ENCODE measurements at places on chromosomes 7 and 10.
A peak's percentile ranks its signal among the peaks of the same experiment; 100 is the strongest.

GRCh38 chr7:50757703-50758390, 24.8 kb downstream of the GRB10 start:
- DNase-seq = no peak

GRCh38 chr7:50397320-50397970, 52.7 kb downstream of the FIGNL1 start:
- DNase-seq = peak; percentile 63

GRCh38 chr10:80996615-80997193, 459.0 kb downstream of the SH2D4B start:
- no peak for DNase-seq

DNA sequence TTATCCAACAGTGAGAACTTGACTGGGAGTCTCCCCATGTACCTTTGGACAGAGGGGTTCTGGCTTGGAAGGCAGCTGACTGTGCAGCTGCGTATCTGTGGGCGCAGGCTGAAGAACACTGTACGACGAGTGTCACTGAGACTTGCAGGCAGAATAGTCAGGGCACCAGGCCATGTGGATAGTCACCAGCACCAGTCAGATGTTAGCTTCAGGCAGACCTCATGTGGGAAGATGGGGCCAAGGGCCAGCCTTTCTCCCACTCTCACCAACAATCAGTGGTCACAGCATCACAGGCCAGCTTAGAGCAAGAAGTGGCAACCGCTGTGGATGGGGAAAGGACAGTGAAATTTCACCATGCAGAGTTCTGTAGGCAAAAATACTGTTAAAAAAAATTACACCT, 43.4 kb upstream of the GJD4 start:
- no peak for DNase-seq

- no peak for DNase-seq
Observed at GRCh38 chr10:24981161-24981710, 28.8 kb upstream of the PRTFDC1 start.

GRCh38 chr7:46459942-46460341, 538.9 kb upstream of the IGFBP3 start:
- DNase-seq = no peak

- no peak for DNase-seq
Observed at GRCh38 chr10:49174926-49175500, 13.2 kb downstream of the TMEM273 start.

GRCh38 chr10:15027741-15028140, 16.0 kb upstream of the OLAH start:
- DNase-seq = no peak

- DNase-seq = peak; percentile 5
Observed at GRCh38 chr7:113086431-113086888, at the start of gene GPR85. Gene GPR85, minus strand, starts transcription at chr7:113086827. Its CDS starts 2,106 bp downstream, at chr7:113084721.

GRCh38 chr10:123597676-123598075, 68.5 kb upstream of the GPR26 start:
- no peak for DNase-seq

DNA sequence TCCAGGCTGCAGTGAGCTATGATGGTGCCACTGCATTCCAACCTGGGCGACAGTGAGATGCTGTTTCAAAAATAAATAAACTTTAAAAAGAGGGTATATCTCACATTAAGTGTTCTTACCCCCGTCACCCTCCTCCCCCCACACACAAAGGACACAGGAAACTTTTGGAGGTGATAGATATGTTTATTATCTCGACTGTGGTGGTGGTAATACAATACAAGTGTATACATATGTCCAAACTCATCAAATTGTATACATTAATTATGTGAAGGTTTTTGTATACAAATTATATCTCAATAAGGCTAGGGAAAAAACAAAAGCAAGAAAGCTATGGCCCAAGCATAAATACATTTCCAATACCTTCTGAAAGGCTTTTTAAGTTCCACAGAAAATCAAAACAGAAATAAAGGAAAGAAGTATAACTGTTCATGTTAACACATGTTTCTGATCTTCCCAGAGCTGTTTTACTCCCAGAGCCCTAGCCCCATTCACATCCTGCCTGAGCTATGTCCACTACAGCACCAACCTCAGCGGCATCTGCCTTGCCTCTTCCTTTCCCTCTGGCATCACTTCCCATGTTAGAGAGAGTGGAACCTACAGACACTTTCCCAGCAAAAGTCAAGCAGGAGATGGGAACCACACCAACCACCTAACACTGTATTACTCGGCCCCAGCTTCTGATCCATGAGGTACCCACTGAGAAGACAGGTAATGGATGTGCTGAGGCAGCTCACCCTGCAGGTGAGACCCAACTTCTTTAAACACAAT, 48.1 kb downstream of the SGMS1 start:
- no peak for DNase-seq

GRCh38 chr10:61904733-61905725, 3.5 kb downstream of the ARID5B start:
- peak; percentile 51 for DNase-seq

GRCh38 chr10:86389441-86390193, 23.0 kb upstream of the GRID1 start:
- no peak for DNase-seq

DNA sequence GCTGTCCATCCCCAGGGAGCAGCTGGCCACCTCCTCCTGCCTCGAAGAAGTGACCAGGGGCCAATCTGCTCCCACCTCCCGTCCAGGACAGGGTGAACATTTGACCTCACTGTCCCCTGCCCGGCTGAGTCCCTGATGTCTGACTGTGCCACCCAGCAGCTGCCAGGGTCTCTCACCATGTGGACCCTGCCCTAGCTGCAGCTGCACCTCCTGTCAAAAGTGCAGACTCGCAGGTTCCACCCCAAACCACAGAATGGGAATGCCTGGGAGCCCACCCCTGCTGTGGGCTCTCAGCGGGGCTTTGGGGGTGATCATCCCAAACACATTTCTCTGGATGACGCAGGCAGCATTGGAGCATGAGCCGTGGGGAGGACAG, 86.1 kb downstream of the RGS10 start:
- DNase-seq = no peak

- no peak for DNase-seq
Observed at GRCh38 chr7:79381921-79382320, 71.5 kb downstream of the MAGI2 start.

DNA sequence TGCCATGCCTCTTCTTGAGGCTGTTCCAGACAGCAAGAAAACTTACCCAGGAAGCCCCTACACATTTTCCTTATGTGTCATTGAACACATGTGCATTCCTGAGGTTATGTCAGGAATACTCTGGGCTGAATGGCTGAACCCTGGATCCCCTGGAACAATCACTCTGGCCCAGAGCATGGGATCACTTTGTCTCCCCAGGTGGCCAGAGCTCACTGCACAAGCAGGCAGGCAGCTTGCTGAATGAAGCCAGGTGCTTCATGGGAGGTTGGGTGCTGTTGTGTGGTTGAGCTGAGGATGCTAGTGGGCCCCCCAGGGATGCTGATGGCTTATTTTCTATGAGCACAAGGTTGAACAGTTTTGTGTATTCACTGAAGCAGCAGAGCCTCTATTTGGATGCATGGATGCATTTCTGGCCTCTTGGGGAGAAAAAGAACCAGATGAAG, 54.7 kb upstream of the NPTX2 start:
- no peak for DNase-seq

DNA sequence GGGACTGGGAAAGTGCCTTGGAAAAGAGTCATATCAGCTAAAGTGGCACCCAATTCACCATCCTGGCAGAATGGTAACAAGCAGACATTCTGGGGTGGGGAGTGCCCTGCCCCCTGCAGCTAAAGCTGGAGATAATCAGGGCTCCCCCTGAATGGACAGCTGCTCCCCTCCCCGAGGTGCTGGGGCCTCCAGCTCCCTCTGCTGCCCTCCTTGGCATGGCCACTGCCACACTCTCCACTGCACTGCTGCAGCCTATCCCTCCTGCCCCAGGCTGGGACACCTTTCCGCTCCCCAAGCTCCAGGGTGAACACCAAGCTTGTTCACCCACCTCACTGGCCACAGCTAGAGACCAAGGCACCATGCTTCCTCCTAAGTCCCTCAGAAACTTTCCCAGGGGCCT, 9.8 kb upstream of the PARD3 start:
- no peak for DNase-seq

DNA sequence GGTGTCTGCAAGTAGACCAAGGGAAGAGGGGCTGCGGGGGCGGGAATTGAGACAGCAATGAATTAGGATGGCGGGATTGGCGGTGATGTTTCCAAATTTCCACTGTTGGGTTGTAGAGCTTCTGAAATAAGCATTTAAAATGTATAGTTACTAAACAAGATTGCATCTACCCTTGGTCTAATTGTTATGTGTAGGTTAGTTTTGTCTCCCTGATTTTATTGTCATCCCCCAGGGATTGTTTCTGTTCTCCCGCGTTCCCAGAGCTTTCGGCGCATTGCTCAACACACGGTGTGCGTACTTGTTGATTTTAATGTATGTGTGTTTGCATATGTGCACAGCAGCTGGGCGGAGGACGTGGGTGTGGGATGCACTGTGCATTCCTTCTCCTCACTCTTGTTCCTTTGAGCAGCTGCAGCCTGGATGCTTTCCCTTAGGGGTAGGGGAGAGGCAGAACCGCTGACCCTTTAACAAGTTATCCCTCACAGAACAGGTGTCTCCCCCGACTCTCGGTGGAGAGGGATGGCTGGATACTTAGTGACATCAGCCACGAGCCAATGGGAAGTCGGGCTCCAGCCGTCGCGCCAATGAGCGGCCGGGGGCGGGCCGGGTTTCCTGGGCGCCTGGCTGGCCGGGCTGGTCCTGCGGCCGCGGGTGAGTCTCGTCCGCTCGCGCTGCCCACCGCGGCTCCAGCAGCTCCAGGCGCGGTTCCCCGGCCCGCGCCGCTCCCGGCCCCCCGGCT, at the start of gene TSPAN33:
TSPAN33 (plus strand) TSS at position 613 of the 739 bp plus-strand sequence. CDS start 274 bp downstream, outside the sequence.
- peak; percentile 73 for DNase-seq
